ENCODE measurements at places on chromosomes 16 and 17. TPM values are rescaled to one million over a fixed set of nuclear protein-coding genes. Genes with fewer than 3 reads are reported as not detected.

Gene IL32
- 101 TPM for total RNA-seq

Gene FZD2
- total RNA-seq, result 0.38 TPM

Gene CDC42EP4
- 16.6 TPM for total RNA-seq

Gene TP53TG3F
- not detected for total RNA-seq

Gene CLEC19A
- total RNA-seq, result not detected

Gene FLII
- 285 TPM for total RNA-seq

Gene PLK1
- 36.5 TPM for total RNA-seq

Gene CCDC40
- 1.6 TPM for total RNA-seq

Gene DUSP3
- total RNA-seq, result 81.7 TPM

All from vein endothelial cell (primary cell).